Daoy (cell line): ENCODE measurements at places on chromosomes 11 and 22. TPM values are rescaled to one million over a fixed set of nuclear protein-coding genes. Genes with fewer than 3 reads are reported as not detected.

Gene RCOR2
- total RNA-seq: 0.36 and 0.80 TPM in 2 replicates

Gene KDM4D
- 3.4 and 4.4 TPM in 2 replicates for total RNA-seq

Gene VSTM5
- not detected in 2 replicates for total RNA-seq

Gene A4GALT
- total RNA-seq: 3.5 and 5.6 TPM in 2 replicates

- DNase-seq: no peak
Measured at GRCh38 chr11:94472916-94473799, 20.5 kb downstream of the MRE11 start.

DNA sequence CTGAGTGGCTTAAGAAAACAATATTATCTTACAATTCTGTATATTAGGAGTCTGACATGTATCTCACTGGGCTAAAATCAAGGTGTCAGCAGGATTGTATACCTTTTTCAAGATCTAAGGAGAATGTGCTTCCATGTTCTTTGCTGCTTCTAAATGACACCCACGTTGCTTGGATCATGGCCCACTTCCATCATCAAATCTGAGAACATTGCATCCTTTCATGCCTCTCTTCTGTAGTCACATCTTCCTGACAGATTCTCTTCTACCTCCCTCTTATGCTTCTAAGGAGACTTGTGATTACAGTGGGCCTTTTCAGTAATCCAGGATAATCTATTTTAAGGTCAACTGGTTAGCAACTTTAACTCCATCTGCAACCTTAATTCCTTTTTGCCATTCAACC, 499.4 kb downstream of the FAM181B start:
- no peak for DNase-seq
